ENCODE measurements at places on chromosomes 12 and 14.

- H3K27me3 ChIP-seq = no peaks in the 10 kb centered on the region
- no peaks in the 10 kb centered on the region for H3K36me3 ChIP-seq
- H3K4me3 ChIP-seq = no peak overlapping the region
- no peak overlapping the region for H3K27ac ChIP-seq
- H3K4me1 ChIP-seq = no peaks in the 10 kb centered on the region
Observed at GRCh38 chr12:28527631-28528249, 337.5 kb downstream of the CCDC91 start.

DNA sequence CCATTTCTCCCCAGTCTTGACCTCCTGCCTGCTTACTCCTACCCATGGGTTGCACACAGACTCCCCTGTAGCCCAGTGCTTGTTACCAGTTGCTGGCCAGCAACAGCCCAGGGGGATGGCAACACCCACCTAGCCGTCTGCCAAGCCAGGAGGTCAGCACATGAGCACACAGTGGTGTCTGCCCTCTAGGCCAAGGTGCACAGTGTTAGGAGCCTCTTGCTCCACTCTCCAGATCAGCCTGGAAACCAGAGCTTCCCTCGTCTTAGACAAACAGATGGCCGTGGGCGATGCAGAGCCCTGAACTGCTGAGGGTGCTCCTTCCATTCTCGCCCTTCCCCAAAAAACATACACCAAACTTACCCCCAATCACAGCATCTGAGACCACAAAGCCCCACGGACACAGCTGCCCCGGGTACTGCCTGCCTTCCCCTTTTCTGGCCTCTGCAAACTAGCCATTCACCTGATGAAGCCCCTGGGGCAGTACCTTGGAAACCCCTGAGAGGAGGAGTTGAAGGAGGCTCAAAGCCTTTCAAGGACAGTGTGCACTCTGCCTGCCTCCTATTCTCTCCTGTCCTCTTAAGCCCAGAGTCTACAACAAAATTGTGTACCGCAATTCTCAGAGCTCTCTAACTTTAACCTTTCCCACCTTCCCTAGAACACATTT, 1.0 kb upstream of the GPD1 start:
- DNase-seq = no peak
- peaks cover 26% of the 10 kb centered on the region for H3K4me1 ChIP-seq
- H3K36me3 ChIP-seq = peaks cover 31% of the 10 kb centered on the region
- H3K27ac ChIP-seq = no peak overlapping the region
- no peaks in the 10 kb centered on the region for H3K27me3 ChIP-seq
- H3K4me3 ChIP-seq = no peak overlapping the region

- H3K27me3 ChIP-seq = no peaks in the 10 kb centered on the region
- H3K36me3 ChIP-seq = no peaks in the 10 kb centered on the region
- H3K4me3 ChIP-seq = peak overlapping the region; percentile 6
Observed at GRCh38 chr12:1616233-1617066, 12.6 kb upstream of the WNT5B start.

GRCh38 chr14:94115631-94116030, 5.1 kb downstream of the IFI27 start:
- H3K36me3 ChIP-seq = no peaks in the 10 kb centered on the region
- H3K27me3 ChIP-seq = no peaks in the 10 kb centered on the region
- H3K4me1 ChIP-seq = peaks cover 34% of the 10 kb centered on the region
- H3K27ac ChIP-seq = peak overlapping the region; percentile 5

DNA sequence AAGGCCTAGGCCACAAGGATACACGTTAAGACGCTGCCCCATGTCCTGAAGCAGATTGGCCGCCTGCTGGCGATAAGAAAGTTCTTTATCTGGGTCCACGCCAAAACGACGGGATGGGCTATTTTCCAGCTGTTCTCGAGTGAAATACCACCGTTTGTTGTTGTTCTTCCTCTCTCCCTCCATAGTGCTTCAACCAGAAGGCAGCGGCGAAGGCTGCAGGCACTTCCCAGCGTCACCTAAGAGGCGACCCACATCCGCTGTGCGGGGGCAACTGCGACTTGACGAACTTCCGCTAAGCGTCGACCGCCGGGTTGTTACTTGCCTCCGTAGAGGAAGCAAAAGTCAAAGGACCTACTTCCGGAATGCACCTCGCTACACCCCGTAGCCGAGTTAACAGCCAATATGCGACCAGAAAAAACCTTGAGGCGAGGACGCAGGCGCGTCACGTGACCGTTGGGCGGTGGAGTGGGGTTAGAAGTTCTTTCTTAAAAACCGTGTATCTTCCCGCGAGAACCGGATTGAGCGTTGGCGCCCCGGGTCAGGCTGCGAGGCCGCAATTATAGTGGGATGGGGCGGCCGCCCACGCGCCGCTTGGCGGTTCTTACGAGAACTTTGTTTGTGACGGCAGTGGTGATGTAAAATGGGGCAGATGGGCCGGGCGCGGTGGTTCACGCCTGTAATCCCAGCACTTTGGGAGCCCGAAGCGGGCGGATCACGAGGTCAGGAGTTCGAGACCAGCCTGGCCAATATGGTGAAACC, at the start of gene CCNT1:
TSS of gene CCNT1 (minus strand) at position 215 of the 759 bp plus-strand sequence. CDS start at position 183, 32 bp downstream.
- peaks cover 35% of the 10 kb centered on the region for H3K4me1 ChIP-seq
- DNase-seq = peak; percentile 100
- H3K27me3 ChIP-seq = no peaks in the 10 kb centered on the region
- H3K27ac ChIP-seq = peak within 1 kb of the TSS; percentile 92
- peaks cover 14% of the 10 kb centered on the region for H3K36me3 ChIP-seq
- peak within 1 kb of the TSS; percentile 63 for H3K4me3 ChIP-seq

DNA sequence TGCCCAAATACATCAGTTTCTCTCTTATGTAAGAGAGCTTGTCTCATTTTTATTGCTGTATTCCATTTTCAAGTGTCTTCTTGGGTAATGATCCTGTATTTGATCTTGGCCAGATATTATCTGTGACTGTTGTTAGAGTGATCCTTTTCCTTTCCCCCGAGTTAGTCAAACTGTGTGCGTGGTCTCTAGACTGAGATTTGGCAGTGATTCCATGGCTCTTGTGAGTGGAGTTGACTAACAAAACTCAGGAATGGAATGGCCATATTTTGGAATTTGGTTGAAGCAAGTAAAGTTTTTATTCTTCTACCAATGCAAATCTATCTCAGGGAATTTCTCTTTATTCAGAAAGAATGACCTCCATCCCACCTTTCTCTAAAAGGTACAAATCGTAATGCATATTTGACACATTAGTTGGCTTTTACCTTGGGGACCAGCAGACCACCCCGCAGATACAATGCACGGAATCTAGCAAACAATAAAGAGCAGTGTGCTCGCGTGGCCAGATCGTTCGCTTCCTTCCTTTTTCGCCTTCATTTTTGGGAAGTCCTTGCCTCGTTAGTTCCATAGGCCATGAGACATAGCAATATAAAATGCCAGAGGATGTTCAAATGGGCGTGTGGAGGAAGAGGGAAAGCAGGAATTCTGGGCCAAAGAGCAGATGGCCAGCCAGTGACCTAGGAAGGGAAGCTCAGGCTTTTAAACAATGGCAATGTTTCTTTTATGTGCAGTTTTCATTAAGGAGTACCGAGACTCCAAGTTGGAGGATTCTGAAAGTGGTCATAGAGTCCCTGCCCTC, 24.4 kb downstream of the ETV6 start:
- DNase-seq = no peak
- H3K27ac ChIP-seq = no peak overlapping the region
- H3K27me3 ChIP-seq = no peaks in the 10 kb centered on the region
- no peak overlapping the region for H3K4me3 ChIP-seq
- peaks cover 52% of the 10 kb centered on the region for H3K4me1 ChIP-seq

DNA sequence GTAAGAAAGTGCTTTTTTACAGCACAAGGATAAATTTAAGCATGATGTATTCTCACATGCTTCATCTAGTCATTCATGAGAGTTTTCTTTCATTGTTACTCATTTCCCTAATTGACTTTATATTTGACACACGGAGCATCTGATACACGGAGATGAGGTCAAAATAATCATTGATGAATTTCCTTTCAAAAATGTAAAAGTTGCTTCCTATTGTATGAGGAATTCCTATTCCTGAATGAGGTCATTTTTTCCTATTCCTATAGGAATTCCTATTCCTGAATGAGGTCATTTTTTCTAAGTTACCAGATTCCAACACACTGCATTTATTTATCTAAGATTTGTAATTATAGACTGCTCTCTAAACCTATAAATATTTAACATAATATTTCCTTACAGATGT, 316.7 kb upstream of the KITLG start:
- no peak for DNase-seq
- H3K4me1 ChIP-seq = no peaks in the 10 kb centered on the region
- H3K27ac ChIP-seq = no peak overlapping the region
- no peaks in the 10 kb centered on the region for H3K27me3 ChIP-seq
- H3K4me3 ChIP-seq = no peak overlapping the region

DNA sequence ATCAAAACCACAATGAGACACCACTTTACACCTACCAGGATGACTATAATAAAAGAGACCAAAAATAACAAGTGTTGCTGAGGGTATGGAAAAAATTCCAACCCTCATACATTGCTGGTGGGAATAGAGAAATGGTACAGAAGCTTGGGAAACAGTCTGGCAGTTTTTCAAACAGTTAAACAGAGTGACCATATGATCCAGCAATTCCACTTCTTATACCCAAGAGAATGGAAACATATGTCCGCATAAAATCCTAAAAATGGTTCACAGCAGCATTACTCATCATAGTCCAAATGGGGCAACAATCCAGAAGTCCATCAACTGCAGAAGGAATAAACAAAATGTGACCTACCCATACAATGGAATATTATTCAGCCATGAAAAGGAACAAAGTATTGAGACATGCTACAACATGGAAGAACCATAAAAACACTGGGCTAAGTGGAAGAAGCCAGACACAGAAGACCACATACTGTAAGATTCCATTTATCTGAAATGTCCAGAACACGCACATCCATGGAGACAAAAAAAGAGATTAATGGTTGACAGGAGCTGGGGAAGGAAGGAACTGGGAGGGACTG, 44.5 kb downstream of the CHGA start:
- no peak overlapping the region for H3K27ac ChIP-seq
- H3K4me3 ChIP-seq = no peak overlapping the region
- no peak for DNase-seq

- peak overlapping the region; percentile 98 for H3K27ac ChIP-seq
- no peaks in the 10 kb centered on the region for H3K36me3 ChIP-seq
- no peaks in the 10 kb centered on the region for H3K27me3 ChIP-seq
- no peak for DNase-seq
- peaks cover 41% of the 10 kb centered on the region for H3K4me1 ChIP-seq
Observed at GRCh38 chr14:93331002-93331727, 1.7 kb downstream of the BTBD7 start.

- H3K27me3 ChIP-seq = no peaks in the 10 kb centered on the region
- peaks cover 55% of the 10 kb centered on the region for H3K4me1 ChIP-seq
- DNase-seq = no peak
- no peaks in the 10 kb centered on the region for H3K36me3 ChIP-seq
- peak overlapping the region; percentile 94 for H3K27ac ChIP-seq
- peak overlapping the region; percentile 97 for H3K4me3 ChIP-seq
Observed at GRCh38 chr12:101698800-101699347, 1.4 kb downstream of the CHPT1 start.

DNA sequence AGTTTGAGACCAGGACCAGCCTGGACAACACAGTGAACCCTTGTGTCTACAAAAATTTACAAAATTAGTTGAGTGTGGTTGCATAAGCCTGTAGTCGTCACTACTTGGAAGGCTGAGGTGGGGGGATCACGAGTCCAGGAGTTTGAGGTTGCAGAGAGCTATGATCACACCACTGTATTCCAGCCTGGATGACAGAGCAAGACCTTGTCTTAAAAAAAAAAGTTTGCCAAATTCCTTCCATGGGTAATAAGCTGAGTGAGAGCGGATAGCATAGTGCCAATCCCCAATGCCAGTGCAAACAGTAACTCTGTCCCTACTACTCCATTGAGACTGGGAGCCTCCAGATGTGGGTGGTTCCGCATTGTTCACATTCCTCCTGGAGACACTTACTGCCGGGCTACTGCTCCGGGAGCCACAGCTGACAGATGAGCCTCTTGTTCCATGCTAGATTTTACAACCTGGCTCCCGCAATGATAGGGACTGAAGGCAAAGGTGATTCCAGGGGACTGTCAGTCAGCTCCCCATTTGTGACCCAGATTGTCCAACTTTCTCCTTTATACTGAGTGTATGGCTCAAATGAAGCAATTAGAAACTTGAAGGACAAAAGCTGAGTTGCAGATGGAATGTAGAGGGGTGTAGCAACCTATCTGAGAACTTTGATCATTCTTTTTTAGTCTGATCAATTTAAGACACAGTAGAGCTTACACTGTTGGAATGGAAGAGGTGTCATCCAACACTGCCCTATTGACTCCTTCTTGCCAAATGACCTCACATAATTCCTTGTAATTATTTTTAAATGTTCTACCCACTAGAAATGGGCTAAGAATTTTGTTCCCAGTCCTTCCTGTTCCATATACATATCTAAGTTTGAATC, 13.4 kb upstream of the FRMD6 start:
- DNase-seq = no peak
- H3K36me3 ChIP-seq = no peaks in the 10 kb centered on the region
- no peaks in the 10 kb centered on the region for H3K27me3 ChIP-seq

DNA sequence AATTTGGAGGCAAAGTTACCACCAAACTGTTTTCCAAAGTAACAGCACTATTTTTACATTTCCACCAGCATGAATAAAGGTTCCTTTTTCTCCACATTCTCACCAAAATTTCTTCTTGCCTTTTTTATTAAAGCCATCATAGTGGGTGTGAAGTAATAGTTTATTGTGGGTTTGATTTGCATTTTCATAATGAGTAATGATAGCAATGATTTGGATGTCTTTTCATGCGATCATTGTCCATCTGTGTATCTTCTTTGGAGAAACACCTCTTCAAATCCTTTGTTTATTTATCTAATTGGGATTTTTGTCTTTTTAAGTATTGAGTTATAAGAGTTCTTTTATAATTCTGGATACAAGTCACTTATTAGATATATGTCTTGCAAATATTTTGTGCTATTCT, 172.7 kb downstream of the CNTN1 start:
- DNase-seq = no peak
- H3K27me3 ChIP-seq = no peaks in the 10 kb centered on the region
- no peak overlapping the region for H3K27ac ChIP-seq
- no peaks in the 10 kb centered on the region for H3K4me1 ChIP-seq
- no peaks in the 10 kb centered on the region for H3K36me3 ChIP-seq
- H3K4me3 ChIP-seq = no peak overlapping the region

DNA sequence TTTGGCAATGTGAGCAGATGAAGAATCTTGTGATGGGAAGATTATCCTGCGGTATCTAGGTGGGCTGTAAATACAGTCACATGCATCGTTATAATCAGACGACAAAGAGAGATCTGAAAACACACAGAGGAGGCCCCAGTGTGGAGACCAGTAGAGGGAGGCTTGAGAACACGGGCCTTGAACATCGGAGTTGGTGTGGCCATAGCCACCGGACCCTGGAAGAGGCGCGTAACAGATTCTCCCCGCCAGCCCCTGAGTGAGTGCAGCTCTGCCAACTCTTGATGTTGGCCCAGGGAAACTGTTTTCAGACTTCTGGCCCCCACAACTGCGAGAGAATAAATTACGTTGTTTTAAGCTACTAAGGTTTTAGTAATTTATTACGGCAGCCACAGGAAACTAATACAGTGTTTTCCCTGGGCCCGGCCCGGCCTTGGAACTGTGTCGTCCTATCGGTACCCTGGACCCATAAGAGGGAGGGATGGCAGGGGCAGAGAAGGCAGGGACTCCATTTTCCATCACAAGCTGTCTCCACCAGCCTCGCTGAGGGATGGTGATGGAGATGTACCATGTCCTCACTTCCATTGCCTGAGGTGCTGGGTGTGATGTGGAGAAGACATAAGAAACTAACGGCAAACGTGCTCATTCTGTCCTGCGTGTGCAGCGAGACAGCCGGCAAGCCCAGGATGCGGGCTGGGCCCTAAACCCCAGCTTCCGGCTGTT, 91.6 kb downstream of the NTF3 start:
- no peak for DNase-seq

Data from suprapubic skin (tissue), 4 donors.